ENCODE measurements at places on chromosomes 1 and 21.
A peak's percentile ranks its signal among the peaks of the same experiment; 100 is the strongest.

GRCh38 chr21:38067086-38067739 is 151.0 kb upstream of the KCNJ6 start:
- no peaks in the 10 kb centered on the region for H3K36me3 ChIP-seq
- no peak overlapping the region for H3K4me3 ChIP-seq
- no peaks in the 10 kb centered on the region for H3K4me1 ChIP-seq
- H3K27ac ChIP-seq = no peak overlapping the region
- no peak for DNase-seq
- no peaks in the 10 kb centered on the region for H3K27me3 ChIP-seq

- no peak overlapping the region for H3K27ac ChIP-seq
- peak; percentile 3 for DNase-seq
- no peaks in the 10 kb centered on the region for H3K4me1 ChIP-seq
- peaks cover 7% of the 10 kb centered on the region for H3K36me3 ChIP-seq
These were observed 6.7 kb upstream of the GATAD2B start for GRCh38 chr1:153929426-153929825.

DNA sequence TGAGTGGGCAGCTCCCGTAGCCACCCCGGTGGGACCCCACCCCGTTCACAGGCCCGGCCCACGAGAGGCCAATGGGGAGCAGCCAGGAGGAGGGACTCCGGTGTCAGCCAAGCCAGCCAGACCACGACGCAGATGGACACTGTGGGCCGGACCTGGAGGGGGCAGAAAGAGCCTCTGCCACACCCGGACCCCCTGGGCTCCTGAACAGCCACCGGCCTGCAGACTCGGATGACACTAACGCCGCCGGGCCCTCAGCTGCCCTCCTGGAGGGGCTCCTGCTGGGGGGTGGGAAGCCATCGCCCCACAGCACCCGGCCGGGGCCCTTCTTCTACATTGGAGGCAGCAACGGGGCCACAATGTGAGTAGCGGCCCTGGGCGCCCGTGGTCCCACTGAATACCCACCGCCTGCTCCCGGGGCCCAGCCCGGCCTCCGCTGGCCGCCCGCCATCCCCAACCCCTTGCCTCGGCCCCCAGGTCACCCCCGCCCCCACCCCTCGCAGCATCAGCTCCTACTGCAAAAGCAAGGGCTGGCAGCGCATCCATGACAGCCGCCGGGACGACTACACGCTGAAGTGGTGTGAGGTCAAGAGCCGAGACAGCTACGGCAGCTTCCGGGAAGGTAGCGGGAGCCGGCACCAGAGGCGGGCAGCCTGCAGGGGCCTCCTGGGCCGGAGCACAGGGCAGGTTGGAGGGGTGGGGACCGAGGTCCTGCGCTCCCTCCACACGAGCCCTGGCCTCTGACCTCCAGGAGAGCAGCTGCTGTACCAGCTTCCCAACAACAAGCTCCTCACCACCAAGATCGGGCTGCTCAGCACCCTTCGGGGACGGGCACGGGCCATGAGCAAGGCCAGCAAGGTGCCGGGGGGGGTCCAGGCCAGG is 6.5 kb downstream of the TTLL10 start:
- H3K4me3 ChIP-seq = no peak overlapping the region
- no peak overlapping the region for H3K27ac ChIP-seq
- peaks cover 2% of the 10 kb centered on the region for H3K4me1 ChIP-seq
- peaks cover 2% of the 10 kb centered on the region for H3K27me3 ChIP-seq

DNA sequence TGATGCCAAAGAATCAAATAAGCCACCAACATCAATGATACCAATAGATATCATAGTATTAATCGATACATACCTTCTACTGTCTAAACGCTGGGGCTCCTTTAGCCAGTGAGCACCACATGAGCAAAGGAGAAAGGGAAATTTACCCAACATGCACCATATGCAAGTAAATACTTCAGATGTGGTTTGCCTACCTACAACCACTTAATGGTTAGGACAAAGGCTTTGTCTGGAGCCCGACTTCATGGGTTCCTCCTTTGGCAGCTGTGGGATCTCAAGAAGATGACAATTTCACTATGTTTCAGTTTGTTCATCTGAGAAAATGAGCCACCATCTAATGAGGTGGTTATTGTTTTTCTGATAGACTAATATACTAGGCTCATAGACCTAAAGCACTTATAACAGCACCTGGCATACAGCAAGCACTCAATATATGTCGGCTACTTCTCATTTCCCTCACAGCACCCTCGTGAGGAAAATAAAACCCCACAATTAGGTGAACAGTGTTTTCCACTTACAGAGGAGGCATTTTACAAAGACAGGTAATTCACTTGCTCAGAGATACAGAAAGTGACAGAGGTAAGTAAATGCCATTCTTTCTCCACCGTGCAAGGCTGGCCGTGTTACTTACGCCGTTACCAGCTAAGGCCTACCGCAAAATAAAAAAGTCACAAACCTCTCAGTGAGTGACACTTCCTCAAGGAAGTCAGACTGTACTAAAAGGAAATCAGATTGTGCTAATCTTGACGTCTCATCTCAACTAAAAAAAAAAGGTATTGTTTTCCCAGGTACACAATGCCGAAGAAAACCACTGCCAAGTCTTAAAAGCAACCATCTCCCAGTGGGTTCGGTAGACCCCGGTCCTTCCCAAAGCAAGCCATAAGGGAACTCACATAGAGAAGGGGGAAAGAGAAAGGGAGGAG is 1.6 kb downstream of the TTC13 start:
- H3K4me1 ChIP-seq = peaks cover 11% of the 10 kb centered on the region
- H3K27me3 ChIP-seq = no peaks in the 10 kb centered on the region
- H3K27ac ChIP-seq = no peak overlapping the region
- no peak overlapping the region for H3K4me3 ChIP-seq
- H3K36me3 ChIP-seq = no peaks in the 10 kb centered on the region

GRCh38 chr1:27557596-27558340 is 46.2 kb downstream of the AHDC1 start:
- H3K27ac ChIP-seq = peak overlapping the region; percentile 62
- no peaks in the 10 kb centered on the region for H3K27me3 ChIP-seq
- peak overlapping the region; percentile 13 for H3K4me3 ChIP-seq
- H3K4me1 ChIP-seq = peaks cover 51% of the 10 kb centered on the region

- no peak overlapping the region for H3K4me3 ChIP-seq
- no peak overlapping the region for H3K27ac ChIP-seq
- DNase-seq = no peak
These were observed 41.3 kb downstream of the PLPPR4 start for GRCh38 chr1:99305626-99306025.

- H3K4me3 ChIP-seq = no peak overlapping the region
- no peaks in the 10 kb centered on the region for H3K36me3 ChIP-seq
- no peak overlapping the region for H3K27ac ChIP-seq
- no peaks in the 10 kb centered on the region for H3K4me1 ChIP-seq
- H3K27me3 ChIP-seq = no peaks in the 10 kb centered on the region
- no peak for DNase-seq
These were observed 2.9 kb upstream of the SLC2A7 start for GRCh38 chr1:9028921-9029705.

DNA sequence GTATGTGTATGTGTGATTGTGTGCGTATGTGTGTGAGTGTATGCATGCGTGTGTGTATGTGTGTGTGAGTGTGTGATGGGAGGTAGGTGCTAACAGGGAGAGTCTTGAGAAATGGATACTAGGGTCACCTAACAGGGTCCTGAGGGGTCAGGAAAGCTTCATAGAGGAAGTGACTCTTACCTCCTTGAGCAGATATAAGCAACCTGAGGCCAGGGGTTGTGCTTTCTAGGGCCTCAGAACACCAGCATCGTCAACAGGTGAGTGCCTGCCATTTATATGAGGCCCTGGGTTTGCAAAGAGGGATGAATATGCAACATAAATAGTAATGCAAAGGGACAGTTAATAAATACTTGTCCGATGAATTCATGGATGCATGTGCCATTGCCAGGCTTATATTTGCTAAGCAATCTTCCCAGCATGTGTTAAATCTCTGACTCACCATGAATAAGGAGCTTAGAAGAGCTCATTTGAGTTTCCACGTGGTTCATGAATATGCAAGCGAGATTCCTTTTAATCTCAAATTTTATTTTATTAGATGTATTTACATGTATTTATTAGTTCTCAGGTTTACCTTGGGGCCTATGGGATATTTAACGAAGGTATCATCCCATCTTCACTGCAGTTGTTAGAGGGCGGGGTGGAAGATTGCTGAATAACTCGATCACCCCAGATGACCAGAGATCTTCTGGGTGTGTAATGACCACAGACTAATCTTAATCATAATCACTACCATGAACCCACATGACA is 438.3 kb downstream of the CAMTA1 start:
- no peak overlapping the region for H3K4me3 ChIP-seq
- DNase-seq = no peak
- no peaks in the 10 kb centered on the region for H3K36me3 ChIP-seq
- no peak overlapping the region for H3K27ac ChIP-seq
- H3K4me1 ChIP-seq = no peaks in the 10 kb centered on the region

DNA sequence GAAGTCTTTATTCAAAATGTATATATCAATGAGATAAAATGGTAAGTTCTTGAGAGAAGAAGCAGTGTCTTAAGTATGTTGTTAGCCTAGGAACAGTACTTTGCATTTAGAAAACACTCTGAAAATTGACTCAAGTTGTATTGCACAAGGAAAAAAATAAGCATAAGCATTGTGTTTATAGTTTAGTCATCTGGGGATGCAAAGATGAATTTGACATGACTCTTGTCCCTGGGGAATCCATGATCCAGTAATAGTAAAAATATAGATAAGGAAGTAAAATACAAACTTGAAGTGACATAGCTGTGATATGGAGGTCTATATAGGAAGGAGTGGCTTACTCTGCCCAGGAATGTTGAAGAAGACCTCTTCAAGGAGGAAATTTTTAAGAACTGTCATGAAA is 185.0 kb upstream of the PTBP2 start:
- H3K27ac ChIP-seq = no peak overlapping the region
- H3K36me3 ChIP-seq = no peaks in the 10 kb centered on the region
- no peak for DNase-seq
- H3K4me3 ChIP-seq = no peak overlapping the region
- H3K4me1 ChIP-seq = no peaks in the 10 kb centered on the region
- no peaks in the 10 kb centered on the region for H3K27me3 ChIP-seq

DNA sequence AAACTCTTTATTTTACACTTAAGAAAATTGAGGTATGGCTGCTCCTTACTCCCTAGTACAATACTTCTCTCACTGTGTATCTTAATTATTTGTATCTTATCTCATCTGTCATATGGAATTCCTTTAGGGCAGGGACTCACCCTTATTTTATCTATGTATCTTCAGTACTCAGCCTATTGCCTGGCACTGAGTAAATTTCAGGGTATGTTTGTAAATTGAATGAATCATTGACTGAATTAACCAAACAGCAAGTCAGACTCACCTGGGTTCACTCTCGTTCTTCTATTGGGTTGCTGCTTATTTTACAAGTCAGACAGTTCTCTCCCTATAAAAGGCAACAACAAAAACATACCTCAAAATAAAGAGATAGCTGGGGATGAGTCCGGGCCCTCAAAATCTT is 63.8 kb downstream of the LAMC1 start:
- no peak overlapping the region for H3K4me3 ChIP-seq
- H3K4me1 ChIP-seq = peaks cover 4% of the 10 kb centered on the region
- H3K27ac ChIP-seq = no peak overlapping the region
- no peaks in the 10 kb centered on the region for H3K36me3 ChIP-seq
- H3K27me3 ChIP-seq = no peaks in the 10 kb centered on the region
- no peak for DNase-seq

- H3K4me3 ChIP-seq = no peak overlapping the region
- no peaks in the 10 kb centered on the region for H3K36me3 ChIP-seq
- H3K4me1 ChIP-seq = no peaks in the 10 kb centered on the region
- DNase-seq = no peak
- no peak overlapping the region for H3K27ac ChIP-seq
These were observed 2.2 kb downstream of the HAO2 start for GRCh38 chr1:119370748-119371147.

- no peaks in the 10 kb centered on the region for H3K27me3 ChIP-seq
- H3K27ac ChIP-seq = no peak overlapping the region
- H3K4me3 ChIP-seq = no peak overlapping the region
- H3K4me1 ChIP-seq = no peaks in the 10 kb centered on the region
- H3K36me3 ChIP-seq = no peaks in the 10 kb centered on the region
These were observed 154.7 kb downstream of the GRIK3 start for GRCh38 chr1:36879613-36880012.

DNA sequence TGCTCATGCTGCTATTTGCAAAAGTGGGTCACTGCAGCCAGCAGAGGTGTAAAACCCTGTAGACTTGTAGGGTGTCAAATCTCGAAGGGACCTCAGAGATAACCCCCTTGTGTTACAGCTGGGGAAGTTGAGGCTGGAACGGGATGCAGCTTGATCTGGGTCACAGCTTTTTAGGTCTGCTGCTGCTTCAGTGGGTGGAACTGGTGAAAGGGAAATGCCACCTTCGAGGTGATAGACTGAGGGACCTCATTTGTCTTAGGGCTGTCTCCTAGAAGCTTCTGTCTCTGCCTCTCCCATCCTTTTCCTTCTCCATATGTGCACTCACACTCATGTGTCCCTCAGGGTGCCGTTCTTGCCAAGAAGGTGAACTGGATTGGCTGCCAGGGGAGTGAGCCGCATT is 35.4 kb downstream of the QSOX1 start:
- H3K4me1 ChIP-seq = no peaks in the 10 kb centered on the region
- no peaks in the 10 kb centered on the region for H3K27me3 ChIP-seq
- no peak overlapping the region for H3K27ac ChIP-seq
- no peak overlapping the region for H3K4me3 ChIP-seq

- H3K27ac ChIP-seq = no peak within 1 kb of the TSS
- no peak within 1 kb of the TSS for H3K4me3 ChIP-seq
- no peaks in the 10 kb centered on the region for H3K4me1 ChIP-seq
- no peaks in the 10 kb centered on the region for H3K36me3 ChIP-seq
These were observed at the start of gene CD244 for GRCh38 chr1:160862203-160863060. Gene CD244, minus strand, starts transcription at chr1:160862887. Its CDS starts 210 bp downstream, at chr1:160862677.

All from kidney (tissue), 22 donors.